ENCODE measurements at places on chromosomes 7 and 10.
A peak's percentile ranks its signal among the peaks of the same experiment; 100 is the strongest.

DNA sequence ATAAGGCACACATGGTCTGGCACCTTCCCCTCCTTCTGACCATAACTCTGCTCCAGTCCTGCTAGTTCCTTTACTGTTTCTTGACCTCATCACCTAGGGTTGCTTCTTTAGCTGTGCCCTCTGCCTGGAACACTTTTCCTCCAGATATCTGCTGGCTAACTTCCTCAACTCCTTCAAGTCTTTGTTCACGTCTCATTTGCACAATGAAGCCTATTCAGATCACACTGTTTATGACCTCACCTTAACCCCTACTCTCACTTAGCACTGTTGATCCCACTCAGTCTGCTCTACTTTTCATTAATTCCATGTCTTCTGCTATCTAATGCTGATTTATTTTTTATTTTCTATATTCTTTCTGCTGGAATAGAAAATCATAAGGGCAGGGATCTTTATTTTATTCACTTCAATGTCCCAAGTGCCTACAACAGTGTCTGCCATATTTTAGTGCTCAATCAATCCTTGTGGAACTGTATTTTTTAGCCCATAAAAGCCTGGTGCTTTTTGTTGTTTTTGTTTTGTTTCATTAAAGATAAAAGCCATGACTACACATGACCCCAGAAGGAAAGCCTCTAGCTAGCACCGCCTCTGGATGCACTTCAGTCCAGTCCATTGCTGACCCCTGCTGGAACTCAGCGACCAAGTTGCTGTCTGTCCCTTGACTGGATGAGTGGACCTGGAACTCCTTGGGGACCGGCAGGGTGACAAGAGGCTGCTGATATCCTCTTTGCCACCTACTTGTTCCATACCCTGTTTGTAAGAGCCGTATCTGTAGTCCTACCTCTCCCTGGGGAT lies 12.3 kb downstream of the KLF14 start:
- DNase-seq: peak; percentile 59

- DNase-seq: no peak
These were observed 102.3 kb downstream of the KLF6 start for GRCh38 chr10:3682745-3683144.

DNA sequence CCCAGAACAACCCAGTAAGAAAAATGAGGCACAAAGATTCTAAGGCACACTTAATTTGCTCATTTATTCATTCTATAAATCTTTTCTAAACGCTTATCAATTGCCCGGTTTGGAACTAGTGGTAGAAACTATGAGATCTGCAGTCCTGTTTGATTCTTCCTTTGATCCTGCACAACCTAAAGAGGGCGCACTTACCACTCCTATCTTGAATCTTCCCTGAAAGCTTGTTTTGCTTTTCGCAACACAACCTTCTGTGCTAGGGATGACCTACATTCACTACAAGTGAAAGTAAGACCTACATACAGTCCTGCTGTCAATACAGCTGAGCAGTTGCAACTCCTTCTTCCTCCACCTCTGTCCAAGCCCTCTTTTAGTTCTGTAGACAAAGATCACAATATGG lies 12.6 kb upstream of the ARL4A start:
- DNase-seq: peak; percentile 41

GRCh38 chr7:90613088-90613498 lies 17.0 kb downstream of the CDK14 start:
- DNase-seq: no peak

DNA sequence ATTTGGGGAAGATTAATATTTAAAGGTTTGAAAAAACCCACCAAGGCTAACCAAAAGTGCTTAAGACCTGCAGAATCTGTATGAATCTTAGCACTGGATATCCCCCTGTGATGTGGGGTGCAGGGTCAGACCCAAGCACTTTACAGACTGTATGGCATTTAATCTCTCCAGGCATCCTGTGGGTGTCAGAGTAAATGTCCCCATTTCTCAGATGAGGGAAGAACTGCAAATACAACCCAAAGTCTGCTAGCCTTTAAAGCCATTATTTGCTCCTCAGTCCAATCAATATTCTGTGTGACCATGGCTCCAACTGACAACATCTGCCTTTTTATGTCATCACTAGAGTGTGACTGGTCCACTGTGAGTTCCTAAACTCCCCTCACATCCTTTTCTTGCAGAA lies 10.0 kb upstream of the MBL2 start:
- DNase-seq: no peak

- no peak for DNase-seq
These were observed 165.1 kb downstream of the SVIL start for GRCh38 chr10:29469481-29470354.

DNA sequence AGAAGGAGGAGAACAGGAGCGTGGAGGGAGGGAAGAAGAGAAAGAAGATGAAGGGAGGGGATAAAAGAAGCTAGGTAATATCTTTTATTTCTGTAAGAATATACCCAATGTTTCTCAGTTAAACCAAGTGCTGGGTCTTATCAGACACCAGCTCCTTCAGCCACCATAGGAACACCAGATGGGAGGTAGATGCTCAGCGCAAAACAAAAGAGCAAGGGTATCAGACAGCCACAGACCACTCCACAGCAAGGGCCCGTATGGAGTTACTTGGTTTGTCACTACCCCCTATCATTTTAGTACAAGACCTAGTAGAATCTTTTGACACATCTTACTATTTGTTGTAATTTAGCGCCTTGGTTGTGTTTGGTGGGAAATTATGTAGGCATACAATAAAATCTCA lies 65.9 kb upstream of the FAM133B start:
- no peak for DNase-seq

DNA sequence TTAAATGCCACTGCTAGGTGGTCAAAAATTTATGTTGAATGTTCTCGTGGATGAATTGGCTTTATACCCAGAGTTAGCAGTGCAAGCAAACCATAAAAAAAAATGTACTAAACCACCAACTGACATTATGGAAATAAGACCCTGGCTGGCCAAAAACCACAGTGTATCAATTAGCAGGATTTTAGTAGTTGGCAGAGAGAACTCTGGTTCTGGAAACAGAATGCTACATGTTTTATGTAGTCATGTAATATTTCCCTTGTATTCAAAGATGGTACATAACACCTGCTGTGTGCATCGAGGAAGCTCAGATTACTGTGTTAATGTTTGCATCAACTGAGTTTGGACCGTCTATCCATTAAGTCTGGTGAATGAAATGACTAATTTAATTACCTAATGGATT lies 618.5 kb downstream of the CCSER2 start:
- DNase-seq: no peak

- no peak for DNase-seq
These were observed 2.2 kb upstream of the STRIP2 start for GRCh38 chr7:129431911-129432643.

- no peak for DNase-seq
These were observed 61.7 kb downstream of the FAM107B start for GRCh38 chr10:14712991-14713424.

DNA sequence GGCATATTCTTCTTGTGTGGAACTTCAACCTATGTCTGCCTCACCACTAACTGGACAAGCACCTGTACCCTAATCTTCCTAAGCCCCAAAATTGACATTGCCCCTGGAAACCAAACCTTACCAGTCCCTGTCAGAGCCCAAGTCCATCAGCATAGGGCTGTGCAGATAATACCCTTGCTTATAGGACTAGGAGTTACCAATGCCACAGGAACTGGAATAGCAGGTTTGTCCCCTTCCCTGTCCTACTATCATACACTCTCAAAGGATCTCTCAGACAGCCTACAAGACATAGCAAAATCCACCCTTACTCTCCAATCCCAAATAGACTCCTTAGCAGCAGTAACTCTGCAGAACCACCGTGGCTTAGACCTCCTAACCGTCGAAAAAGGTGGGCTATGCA lies 19.8 kb downstream of the ZNF107 start:
- DNase-seq: no peak

GRCh38 chr10:112986544-112987190 lies 36.6 kb downstream of the TCF7L2 start:
- no peak for DNase-seq

DNA sequence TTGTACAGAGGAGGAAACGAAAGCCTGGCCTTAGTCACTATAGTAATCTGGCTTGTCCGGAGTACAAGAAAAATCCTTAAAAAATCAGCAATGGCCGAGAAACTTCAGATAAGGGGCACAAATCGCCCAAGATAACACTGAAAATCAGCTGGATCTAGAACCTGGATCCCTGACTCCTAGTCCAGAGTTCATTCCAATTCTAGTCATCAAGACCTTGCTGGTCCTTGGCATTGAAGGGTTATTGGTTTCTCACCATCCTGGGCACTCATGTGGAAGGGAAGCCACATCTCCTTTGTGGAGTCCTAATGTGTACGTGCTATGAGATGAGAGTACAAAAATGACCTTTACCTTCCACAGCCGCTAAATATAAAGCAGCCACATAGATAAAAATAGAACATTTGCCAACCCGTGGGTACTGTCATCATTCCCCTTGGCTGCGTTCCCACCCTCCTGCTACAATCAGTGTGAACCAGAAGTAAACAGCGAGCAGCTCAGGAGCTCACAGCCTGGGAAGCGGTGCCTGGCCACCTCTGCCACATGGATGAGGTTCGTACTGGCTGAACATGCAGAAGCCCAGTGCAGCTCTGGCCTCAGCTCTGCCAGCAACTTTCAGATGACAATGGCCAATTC lies 116.0 kb upstream of the PDLIM1 start:
- DNase-seq: peak; percentile 69

DNA sequence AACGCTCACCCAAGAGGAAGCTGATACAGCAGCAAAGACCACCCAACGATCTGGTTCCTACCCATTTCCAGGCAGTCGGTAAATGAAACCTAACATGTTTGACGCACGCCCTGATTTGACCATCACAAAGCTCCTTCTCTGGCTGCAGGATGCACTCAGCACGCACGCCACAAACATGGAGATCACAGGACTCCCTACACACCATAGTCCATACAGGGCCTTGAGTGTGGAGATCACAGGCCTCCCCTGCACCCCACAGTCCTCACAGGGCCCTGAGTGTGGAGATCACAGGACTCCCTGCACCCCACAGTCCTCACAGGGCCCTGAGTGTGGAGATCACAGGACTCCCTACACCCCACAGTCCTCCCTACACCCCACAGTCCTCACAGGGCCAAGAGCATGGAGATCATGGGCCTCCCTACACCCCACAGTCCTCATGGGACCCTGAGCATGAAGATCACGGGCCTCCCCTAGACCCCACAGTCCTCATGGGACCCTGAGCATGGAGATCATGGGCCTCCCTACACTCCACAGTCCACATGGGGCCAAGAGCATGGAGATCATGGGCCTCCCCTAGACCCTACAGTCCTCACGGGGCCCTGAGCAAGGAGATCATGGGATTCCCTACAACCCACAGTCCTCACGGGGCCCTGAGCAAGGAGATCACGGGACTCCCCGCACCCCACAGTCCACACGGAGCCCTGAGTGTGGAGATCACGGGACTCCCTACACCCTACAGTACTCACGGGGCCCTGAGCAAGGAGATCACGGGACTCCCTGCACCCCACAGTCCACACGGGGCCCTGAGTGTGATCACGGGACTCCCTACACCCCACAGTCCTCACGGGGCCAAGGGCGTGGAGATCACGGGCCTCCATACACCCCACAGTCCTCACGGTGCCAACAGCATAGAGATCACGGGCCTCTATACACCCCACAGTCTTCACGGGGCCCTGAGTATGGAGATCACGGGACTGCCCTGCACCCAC lies 409.2 kb downstream of the DNAJB6 start:
- DNase-seq: no peak

- no peak for DNase-seq
These were observed 1.2 kb downstream of the DLG5 start for GRCh38 chr10:77925410-77925794.

DNA sequence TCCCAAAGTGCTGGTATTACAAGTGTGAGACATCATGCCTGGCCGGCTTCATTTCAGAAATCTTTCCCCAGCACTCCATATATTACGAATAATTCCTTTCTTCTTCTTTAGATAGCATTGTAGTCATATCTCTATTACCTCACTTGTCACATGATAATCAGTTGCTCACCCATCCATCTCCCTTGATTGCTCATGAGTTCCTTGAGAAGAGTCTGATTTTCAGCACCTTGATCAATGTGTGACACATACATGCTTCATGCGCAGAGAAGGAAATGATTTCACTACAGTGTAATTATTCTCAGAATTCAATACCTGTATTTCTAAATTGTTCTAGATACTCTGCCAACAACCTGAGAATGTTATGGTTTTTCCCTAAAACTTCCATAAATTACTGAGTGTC lies 26.7 kb upstream of the GGCT start:
- DNase-seq: no peak

DNA sequence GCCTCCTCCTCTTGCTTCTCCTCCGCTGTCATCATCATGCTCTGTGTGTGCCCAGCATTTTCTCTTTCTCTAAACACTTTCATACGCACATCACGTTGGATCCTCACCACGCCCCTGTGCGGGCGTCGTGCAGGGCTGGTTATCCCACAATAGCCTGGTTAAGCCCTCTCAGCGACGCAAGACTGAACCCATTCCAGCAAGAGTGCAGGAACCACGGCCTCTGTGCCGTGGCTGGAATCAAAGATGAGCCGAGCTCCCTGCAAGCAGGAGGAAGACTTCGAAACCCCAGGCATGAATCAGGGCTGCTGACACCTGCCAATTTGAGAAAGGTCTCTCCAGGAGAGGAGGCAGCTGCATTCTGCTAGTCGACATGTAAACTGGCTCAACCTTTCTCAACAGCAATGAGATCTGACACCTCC lies 74.8 kb upstream of the FOXK1 start:
- DNase-seq: no peak

GRCh38 chr7:142328551-142328950 lies 70.7 kb upstream of the PRSS58 start:
- DNase-seq: no peak

GRCh38 chr10:1151076-1152033 lies 95.2 kb downstream of the WDR37 start:
- DNase-seq: no peak

- DNase-seq: no peak
These were observed 101.2 kb downstream of the KIAA1217 start for GRCh38 chr10:24310104-24310503.

DNA sequence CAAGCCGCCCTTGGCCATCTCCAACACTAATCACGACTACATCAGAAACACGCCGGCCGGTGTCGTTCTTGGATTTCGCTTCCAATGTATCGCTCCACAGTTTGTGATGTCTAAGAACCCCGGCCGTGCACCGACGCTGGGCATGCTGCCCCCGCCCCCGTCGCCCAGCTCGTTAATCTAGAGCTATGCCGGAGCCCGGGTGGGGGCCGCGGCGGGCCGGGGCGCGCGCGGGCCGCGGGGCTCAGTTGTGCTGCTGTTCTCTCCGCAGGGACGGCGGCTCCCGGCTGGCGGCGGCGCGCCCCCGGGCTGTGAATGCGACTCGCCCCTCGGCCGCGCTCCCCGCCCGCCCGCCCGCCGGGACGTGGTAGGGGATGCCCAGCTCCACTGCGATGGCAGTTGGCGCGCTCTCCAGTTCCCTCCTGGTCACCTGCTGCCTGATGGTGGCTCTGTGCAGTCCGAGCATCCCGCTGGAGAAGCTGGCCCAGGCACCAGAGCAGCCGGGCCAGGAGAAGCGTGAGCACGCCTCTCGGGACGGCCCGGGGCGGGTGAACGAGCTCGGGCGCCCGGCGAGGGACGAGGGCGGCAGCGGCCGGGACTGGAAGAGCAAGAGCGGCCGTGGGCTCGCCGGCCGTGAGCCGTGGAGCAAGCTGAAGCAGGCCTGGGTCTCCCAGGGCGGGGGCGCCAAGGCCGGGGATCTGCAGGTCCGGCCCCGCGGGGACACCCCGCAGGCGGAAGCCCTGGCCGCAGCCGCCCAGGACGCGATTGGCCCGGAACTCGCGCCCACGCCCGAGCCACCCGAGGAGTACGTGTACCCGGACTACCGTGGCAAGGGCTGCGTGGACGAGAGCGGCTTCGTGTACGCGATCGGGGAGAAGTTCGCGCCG lies 1.9 kb downstream of the VWC2 start:
- no peak for DNase-seq

Measured in LoVo (cell line).